K562 (cell line): ENCODE measurements at places on chromosomes 16 and 17. TPM values are rescaled to one million over a fixed set of nuclear protein-coding genes. Genes with fewer than 3 reads are reported as not detected.

Gene CES1
- 0.87 and 1.2 TPM in 2 replicates for total RNA-seq

Gene ATP2A1
- total RNA-seq, result 2.3 and 2.6 TPM in 2 replicates

Gene ST6GALNAC1
- total RNA-seq, result 42.9 and 53.1 TPM in 2 replicates

Gene USP43
- 0.09 and 0.18 TPM in 2 replicates for total RNA-seq

Gene PLLP
- total RNA-seq, result 0.38 and 0.42 TPM in 2 replicates
